ENCODE measurements at places on chromosomes 6 and 20.

DNA sequence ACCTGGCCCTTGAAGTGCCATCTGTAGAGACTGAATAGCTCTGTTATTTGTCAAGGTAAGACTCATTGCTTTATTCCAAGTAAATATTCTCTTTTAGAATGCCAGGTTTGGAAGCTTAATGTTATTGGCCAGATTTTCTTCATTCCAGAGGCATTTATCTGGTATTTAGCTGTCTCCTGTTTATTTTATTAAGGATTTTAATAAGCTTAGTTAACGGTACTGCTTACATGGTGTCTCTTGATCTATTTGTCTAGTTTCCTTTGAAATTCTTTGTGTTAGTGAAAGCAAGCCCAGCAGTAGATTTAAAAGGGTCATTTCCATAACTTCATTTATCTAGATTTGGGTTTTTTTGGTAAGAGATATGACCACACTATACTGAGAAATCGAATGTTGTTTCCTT, 7.7 kb downstream of the RALY start:
- DNase-seq = no peak

GRCh38 chr6:23181356-23182110, 612.2 kb downstream of the HDGFL1 start:
- DNase-seq = no peak

DNA sequence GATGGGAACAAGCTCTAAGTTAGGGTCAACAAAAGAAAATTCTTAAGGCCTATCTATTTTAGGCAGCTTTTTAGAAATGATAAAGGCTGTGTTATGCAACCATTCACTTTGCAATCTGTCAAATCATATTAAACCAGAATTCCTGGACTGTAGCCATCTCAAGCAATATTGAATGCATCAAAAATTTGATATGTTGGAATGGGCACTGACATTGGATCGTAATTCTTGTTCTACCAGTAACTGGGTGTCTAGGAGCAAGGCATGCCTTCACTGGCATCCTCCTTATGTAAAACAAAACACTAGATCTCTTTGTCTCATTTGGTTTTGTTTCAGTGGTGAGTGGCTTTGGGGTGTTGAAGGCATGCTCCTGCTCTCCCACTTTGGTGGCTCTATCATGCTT, 145.6 kb downstream of the JARID2 start:
- no peak for DNase-seq

DNA sequence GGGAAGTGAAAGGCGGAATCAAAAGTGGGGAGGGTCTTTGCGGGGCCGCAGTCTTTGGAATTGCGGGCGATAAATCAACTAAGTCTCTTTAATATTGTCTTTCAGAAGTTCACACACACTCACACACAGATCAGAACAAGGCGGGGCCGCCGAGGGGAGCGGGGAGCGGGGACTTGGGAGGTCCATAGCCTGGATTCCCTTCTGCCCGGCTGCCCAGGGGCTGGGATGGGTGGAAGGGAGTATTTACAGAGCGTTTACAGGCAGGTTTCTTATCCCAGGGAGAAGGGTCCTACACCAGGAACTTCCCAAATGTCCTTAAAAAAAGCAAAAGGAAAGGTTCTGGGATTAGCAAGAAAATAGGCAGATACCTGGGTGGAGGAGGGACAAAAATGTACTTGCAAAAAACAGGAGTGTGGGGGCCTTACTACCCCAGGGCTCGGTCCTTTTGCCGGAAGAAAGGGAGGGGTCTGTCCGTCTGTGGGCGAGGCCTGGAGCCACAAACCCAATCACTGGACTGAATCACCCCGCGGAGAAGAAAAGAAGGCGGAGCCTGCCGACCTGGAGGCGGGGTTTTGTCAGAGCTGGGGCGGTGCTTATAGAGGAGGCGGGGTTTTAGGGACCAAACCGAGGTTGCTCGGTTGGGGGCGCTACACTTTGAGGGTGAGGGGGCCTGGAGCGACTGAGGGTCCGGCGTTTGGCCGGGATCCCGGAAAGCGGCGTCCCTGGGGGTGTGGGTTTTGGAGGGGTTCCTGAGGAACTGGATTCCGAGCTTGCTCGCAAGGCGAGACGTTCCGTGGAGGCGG, 3.2 kb downstream of the PRRT1 start:
- peak; percentile 30 for DNase-seq

DNA sequence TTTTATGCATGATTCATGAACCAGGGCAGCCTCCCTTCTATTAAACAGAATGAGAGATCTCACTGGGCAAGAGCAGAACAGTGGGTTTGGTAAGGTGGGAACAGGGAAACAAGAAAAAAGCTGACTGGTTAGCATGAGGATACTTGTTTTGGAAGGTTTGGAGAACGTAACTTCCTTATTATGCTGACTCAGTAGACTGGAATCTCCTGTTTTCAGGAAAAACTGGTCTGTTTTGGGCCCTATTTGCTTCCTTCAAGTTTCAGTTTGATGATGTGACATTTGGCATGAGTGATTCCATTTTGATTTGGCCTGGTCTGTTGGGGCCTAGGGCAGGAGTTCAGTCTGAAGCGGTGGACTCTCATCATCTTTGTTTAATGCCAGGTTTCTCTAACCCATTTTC, 172.0 kb downstream of the MYLK4 start:
- DNase-seq = no peak

GRCh38 chr6:26536571-26537159, 1.5 kb upstream of the HMGN4 start:
- DNase-seq = no peak

DNA sequence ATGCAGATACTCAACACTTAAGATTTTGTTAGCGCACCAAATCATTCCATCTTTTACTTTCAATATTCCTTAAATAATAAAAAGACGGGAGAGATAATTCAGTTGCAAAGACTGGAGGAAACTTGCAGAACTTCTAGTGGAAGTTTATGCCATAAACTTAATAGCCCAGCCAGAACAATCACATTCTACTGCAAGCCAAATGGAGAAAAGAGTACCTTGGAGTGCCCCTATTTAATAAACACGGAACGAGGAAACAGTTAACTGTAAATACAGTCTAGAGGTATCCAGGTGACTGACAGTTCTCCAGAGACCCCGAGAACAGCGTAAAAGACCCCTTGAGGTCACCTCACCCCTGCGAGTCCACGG, 635 bp downstream of the SLC35B3 start:
- DNase-seq = no peak

DNA sequence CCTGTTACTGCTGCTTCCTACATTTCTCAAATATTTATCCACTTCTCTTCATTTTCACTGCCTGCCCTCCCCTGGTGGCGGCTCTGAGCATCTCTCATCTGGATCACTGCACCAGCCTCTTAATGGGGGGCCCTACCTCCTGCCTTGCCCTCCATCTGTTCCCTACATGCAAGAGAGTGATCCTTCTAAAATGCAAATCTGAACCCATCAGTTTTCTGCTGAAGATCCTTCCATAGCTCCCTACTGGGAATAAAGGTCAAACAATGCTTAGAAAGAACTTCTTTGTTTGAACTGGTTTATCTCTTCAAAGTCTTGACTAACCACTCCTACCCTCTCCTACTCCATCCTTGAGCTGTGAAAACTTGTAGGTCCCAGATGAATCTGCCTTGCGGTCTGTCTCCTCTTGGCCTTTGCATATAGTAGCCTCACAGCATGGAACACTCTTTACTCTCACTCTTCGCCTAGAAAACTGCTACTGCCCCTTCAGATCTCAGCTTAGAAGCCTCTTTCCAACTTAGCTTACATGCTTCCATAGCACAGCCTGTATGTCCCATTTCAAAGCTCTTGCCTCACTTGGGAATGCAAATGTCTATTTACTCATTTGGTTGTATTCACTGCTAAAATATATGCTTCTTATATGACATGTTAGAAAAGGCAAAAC, 119.3 kb downstream of the QRSL1 start:
- DNase-seq = no peak

DNA sequence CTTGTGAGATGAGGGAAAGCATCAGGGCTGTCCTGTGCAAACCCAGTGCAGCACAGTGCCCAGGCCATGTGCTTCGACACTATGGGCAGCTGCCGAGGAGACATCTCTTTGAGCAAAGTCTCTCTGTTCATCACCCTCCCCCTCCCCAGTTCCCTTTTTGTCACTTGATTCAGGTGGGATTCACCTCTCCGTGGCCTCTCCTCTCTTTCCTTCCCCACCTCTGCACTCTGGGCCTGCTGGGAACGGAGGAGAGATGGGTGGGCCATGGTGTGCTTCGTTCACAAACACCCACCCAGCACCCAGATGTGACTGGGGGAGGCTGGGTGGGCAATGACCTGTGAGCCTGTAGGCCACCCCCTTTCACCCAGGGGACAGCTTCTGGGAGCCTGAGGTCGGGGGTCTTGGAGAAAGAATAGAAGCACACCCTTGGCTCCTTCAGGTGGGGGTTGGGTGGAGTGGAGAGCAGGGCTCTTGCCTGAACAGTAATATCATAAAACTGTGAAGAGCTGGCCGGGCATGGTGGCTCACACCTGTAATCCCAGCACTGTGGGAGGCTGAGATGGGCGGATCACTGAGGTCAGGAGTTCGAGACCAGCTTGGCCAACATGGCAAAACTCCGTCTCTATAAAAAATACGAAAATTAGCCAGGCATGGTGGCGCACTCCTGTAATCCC, 33.5 kb upstream of the DLGAP4 start:
- DNase-seq = no peak

DNA sequence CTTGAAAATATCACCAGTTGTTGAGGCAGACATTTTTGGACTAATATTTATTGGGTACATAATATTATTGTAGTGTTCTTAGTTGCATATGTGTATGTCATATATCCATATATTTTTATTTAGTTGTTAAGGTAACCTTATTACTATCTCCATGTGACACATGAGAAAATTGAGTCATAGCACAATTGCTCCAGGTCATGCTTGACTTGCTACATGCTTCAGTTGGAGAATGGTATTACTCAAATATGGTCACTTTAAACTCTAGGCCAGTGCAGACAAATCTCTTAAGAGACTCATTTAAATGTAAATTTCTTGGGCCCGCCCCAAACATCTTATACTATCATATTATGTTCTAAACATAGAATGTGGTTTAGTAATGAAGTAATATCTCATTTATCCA, 246.1 kb downstream of the RIMS1 start:
- DNase-seq = no peak

- no peak for DNase-seq
These were observed at the start of gene OR12D3 for GRCh38 chr6:29375191-29375590. OR12D3 (minus strand) TSS chr6:29375291; CDS start chr6:29375287, 4 bp downstream.

- DNase-seq = no peak
These were observed 68.2 kb downstream of the PXDC1 start for GRCh38 chr6:3683331-3683730.

DNA sequence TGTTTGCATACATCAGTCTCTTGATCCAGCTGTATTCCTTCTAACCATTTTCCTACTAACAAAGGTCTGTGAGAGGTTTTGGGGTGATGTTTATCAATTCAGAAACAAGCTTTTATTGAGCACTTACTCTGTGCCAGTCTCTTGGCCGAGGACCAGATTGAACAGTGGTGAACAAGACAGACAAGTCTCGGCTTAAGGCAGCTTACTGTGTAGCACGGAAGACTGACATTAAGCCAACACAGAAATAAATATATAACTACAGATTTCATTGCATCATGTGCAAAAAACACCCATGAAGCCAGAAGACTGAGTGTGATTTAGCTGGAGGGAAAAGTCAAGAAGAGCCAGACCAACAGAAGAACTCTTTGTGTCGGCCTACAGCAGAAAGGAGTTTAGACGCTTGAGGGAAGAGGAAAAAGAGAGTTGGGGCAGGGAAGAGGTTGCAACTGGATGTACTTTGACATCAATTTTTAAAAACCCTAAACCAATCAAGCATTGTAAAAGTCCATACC, 549.6 kb upstream of the CITED2 start:
- no peak for DNase-seq

- DNase-seq = no peak
These were observed 19.5 kb upstream of the RPS10 start for GRCh38 chr6:34445313-34445860.

GRCh38 chr6:143940011-143940597, 68.0 kb downstream of the PLAGL1 start:
- DNase-seq = peak; percentile 11

DNA sequence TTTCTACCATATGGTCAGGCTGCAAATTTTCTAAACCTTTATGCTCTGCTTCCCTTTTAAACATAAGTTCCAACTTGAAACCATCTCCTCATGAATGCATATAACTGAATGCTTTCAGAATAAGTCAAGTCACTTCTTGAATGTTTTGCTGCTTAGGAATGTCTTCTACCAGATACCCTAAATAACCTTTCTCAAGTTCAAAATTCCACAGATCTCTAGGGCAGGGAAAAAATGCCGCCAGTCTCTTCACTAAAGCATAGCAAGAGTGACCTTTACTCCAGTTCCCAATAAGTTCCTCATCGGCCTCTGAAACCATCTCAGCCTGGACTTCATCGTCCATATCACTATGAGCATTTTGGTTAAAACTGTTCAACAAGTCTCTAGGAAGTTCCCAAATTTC, 1011.2 kb upstream of the CITED2 start:
- no peak for DNase-seq

- DNase-seq = no peak
These were observed 37.3 kb upstream of the AHI1 start for GRCh38 chr6:135534773-135535380.

DNA sequence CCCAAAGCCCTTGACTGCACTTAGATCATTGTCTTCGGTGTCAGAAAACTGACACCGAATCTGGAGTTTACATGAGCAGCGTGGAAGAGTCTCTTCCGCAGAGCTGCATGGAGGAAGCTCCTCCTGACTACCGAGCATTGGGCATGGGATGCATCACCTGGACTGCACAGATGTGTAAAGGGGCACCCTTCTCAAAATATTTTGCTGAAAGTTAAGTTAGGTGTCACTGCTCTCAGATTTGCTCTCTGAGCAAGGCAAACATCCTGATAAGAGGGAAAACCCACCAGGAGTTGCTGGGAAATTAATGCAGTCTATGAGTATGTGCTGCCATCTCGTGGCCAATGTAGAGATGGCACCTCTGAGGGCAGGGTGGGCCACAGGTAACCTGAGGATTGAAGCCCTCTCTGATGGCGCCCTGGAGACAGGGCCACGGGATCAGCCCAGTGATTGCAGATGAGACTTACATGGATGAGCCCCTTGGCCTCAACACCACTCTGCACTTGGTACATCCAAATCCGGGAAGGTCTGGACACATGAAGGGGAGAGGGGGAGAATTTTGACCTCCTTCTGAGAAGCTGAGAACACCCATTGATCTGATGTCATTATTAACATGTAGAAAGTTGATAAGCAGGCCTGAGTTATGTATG, 129.9 kb downstream of the LPA start:
- peak; percentile 20 for DNase-seq

Measured in stimulated activated CD8-positive, alpha-beta memory T cell treated with anti-CD3 and anti-CD28 coated beads, Interleukin-4, amount 100 ng/mL, for 4 hours (primary cell).